ENCODE measurements at places on chromosomes 3 and 15.

DNA sequence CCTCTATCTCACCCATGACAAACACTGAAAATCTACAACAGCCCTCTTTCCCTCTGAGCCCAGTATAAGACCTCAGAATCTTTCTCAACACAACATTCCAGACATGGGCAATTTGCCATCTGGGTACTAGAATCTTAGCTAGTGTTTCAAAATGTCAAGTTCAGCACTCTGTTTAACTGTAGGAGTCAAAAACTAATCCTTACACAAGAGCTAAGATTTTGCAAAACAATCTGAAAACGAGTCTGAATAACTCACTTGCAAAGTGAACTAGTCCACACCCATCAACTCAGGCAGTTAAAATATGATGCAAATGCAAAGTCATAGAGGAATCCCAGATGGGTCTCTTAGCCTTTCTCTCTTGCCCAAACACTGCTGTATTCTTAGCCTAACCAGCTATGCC, 67.8 kb downstream of the GPR176 start:
- DNase-seq, result no peak

- DNase-seq, result no peak
Measured at GRCh38 chr3:72657666-72658065, 190.6 kb downstream of the SHQ1 start.

DNA sequence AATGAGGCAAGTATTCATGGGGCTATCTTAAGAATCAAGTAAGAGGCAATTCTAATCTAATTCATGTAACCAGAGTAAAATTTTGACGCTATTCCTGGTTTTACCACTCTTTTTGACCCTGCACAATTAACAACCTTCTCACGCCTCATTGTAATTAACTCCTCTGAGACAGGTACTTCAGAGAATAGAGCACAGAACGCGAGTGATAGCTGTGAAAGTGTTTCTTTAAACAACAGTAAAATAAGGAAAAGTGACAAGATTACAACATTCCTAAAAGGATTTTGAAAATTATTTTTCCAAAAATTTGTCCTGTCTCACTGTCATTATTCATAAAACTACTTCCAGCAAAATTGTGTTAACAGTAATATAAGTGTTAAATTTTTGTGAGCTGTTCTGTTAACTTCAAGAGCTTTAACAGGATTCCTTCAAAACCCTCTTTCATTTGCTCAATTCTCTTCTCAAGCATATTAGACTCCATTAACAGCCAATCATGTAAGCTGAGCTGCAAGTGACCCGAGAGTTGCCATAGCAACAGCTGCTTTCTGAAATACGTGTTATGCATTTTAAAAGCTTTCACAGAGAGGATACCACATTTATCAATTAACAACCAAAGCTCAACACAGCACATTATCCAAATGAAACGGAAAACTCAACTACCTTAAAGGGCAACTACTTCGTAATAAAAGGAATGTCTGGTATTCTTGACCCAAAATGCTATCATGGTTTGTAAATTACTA, 93.1 kb downstream of the STAG1 start:
- no peak for DNase-seq

DNA sequence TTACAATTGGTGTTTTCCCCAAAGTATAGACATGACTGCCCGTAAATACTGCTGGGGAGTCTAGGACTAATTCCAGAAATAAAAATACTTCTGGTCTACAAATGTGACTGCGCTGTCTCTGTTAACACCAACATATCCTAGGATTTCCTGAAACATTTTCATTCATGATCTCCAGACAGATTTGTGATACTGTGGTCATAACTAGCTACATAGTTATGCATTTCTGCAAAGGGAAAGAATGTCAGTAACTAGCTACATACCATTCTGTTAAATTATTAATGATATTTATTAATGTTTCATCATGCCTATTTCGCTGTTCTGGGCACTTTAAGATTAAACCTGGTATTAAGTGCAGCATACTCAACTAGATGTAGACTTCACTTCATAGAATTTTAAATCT, 33.3 kb downstream of the SETD5 start:
- no peak for DNase-seq

DNA sequence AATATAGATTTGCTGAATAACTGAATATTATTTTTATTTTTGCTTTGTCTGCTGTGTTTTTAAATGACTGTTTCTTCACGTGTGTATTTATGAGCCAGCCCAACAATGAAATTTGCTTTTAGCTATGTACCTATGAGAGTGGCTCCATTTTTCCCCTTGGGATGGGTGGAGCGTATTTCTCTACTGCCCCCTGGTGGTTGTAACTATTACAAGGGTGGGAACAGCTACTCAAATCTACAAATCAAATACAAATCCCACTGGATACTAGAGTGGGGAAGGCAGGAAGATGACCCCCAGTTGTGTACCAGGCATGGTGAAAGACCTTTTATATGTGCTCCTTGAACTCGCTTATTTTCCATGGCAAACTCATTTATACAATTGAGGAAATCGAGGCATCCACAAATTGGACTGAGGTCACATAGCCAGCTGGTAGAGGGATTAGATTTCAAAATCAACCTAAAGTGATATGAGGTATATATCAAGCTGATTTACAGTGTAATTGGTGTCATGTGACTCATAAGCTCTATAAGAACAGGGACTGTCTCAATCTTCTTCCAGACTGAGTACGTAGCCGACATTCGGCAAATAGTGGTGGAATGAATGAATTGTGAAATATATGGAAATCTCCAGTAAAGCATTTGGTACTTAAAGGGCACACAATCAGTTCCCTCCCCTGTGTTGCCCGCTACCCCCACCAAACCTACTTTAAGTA, 69.5 kb upstream of the VEPH1 start:
- peak; percentile 6 for DNase-seq

- no peak for DNase-seq
Measured at GRCh38 chr15:52292780-52293392, 2.7 kb downstream of the MYO5C start.

DNA sequence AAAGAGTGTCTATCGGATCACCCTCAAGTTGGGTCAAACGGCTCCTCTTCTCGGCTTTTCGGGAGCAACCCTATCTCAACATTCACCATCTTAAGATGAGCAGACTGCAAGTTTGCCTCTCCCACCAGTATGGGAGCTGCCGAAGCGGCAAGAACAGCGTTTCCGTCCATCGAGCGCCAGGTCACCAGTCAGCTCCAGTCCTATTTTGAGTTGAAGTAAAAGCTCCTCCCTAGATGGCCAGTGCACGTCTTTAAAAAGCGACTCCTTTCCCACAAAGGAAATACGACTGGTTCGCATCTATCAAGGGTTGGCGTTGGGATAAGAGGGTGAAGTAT, 369 bp upstream of the U2SURP start:
- DNase-seq, result no peak

GRCh38 chr3:70400194-70400593, 87.8 kb upstream of the MDFIC2 start:
- no peak for DNase-seq

DNA sequence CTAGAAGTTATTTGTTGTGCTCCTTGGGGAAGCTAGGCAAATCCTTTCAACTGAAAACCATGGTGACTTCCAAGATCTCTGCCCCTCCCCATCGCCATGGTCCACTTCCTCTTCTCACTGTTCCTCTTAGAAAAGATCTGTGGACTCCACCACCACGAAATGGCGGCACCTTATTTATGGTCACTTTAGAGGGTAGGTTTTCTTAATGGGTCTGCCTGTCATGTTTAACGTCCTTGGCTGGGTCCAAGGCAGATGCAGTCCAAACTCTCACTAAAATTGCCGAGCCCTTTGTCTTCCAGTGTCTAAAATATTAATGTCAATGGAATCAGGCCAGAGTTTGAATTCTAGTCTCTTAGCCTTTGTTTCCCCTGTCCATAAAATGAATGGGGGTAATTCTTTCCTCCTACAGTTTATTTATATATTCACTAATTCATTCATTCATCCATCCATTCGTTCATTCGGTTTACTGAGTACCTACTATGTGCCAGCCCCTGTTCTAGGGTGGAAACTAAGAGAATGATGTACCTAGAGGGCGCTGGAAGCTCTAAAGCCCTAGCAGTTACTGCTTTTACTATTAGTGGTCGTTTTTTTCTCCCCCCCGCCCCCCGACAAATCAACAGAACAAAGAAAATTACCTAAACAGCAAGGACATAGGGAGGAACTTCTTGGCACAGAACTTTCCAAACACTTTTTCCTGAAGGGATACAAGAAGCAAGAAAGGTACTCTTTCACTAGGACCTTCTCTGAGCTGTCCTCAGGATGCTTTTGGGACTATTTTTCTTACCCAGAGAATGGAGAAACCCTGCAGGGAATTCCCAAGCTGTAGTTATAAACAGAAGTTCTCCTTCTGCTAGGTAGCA, 657 bp downstream of the PATL2 start:
- no peak for DNase-seq

DNA sequence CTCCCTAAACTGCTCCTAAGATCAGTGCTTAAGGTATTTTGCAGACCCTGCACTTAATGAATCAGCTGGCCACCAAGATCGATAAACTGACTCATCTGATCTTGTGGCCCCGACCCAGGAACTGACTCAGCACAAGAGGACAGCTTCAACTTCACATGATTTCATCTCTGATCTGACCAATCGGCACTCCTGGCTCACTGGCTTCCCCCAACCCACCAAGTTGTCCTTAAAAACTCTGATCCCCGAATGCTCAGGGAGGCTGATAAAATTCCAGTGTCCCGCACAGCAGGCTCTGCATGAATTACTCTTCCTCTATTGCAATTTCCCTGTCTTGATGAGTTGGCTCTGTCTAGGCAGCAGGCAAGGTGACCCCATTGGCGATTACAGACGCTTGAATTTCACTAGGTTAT, 13.5 kb downstream of the HTR3E start:
- no peak for DNase-seq

DNA sequence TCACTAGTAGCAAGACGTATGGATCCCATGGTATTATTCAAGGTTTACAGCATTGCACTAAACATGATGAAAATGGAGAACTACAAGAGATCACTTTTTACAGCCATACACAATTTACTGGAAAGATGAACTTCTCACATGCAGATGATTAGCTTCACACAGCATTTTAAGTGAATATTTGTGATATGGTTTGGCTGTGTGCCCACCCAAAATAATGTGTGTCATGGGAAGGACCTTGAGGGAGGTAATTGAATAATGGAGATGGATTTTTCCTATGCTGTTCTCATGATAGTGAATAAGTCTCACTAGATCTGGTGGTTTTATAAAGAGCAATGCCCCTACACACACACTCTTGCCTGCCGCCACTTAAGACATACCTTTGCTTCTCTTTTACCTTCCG, 662.0 kb upstream of the CCDC54 start:
- no peak for DNase-seq

Data from NCI-H1930 (cell line).